EL (cell line): ENCODE measurements at places on chromosomes 3 and 15.
A peak's percentile ranks its signal among the peaks of the same experiment; 100 is the strongest.

DNA sequence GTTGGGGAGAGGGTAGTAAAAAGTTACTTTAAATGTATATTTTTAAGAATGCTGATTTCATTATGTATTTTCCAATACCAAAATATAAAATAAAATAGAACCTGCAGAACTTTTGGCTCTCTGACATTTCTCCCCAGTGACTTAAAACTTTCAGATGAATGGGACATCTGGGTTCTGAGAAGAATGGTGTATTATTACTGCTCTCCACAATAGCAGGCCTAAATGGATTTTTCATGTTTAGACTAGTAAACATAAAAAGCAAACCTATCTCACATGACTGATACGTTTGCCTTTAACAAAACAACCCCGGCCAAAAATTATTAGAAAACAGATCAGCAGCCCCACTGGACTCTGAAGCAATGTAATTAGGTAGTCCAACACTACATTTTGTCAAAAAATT lies 73.8 kb downstream of the FHIT start:
- no peak for DNase-seq

- no peak for DNase-seq
Measured at GRCh38 chr3:14941871-14942270, 5.5 kb upstream of the NR2C2 start.

GRCh38 chr3:128495435-128495970 lies 2.5 kb upstream of the GATA2 start:
- no peak for DNase-seq

DNA sequence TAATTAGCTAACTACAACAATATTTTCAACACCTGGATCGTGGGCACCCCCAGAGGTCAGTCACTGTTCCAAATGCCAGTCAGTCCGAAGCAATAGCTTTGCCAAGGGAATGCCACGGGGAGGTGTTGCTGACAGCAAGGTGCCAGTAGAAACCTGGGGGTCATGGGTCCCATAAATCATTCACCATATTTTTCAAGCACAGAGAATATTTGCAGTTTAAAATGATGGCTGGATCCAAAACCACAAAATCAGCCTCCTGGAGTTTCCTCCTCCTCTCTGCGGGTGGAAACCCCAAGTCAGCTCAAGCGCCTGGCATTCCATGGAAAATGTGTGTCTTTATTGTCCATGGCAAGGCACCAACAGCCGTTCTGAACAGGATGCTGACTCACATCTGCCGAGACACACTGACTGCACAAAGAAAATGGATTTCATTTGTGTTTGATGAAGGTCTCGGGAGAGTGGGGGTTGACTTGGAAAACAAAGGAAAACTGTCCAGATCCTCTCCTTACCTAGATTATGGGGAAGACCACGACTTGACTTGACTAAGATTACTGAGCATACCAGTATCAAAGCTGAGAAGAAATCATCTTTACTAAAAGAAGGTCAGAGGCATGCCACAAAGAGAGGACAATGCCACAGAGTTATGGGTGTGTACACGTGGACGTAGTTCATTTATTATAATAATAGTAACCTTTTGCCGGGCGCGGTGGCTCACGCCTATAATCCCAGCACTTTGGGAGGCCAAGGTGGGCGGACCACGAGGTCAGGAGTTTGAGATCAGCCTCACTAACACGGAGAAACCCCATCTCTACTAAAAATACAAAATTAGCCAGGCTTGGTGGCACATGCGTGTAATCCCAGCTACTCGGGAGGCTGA lies 26.4 kb downstream of the ANXA2 start:
- peak; percentile 99 for DNase-seq

DNA sequence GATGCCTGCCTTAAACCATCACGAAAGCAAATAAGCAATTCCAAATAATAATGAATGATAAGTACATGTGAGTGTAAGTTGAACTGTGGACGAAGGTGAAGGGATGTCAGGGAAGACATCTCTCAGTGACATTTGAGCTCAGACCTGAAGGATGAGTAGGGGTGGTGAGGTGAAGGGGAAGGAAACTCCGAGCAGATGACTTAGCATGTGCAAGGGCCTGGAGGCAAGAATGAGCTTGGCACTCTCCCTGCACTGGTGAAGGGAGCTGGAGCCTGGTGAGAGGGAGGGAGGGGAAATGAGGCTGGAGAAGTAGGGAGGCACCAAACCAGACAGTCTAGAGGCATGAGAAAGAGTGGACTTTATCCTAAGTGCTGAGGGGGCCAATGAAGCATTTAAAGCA lies 84.3 kb downstream of the MTHFS start:
- no peak for DNase-seq

DNA sequence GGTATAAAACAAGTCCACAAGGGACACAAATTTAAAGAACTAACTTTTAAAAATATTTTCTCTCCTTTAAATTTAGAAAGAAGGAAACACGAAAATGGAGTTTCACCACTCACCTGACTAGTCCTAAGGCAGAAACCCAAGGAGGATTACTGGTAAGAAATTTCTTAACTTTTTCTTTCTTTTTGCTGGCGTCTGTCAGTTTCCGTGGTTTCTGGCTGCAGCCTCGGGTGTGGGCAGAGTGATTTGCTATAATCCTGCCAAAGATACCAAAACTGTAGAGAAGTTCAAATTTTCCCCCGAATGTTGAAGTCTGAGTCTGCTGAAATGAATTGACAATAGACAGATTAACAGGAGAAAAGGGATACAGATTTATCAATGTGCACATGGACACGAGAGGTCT lies 843.6 kb upstream of the ALCAM start:
- DNase-seq = no peak

DNA sequence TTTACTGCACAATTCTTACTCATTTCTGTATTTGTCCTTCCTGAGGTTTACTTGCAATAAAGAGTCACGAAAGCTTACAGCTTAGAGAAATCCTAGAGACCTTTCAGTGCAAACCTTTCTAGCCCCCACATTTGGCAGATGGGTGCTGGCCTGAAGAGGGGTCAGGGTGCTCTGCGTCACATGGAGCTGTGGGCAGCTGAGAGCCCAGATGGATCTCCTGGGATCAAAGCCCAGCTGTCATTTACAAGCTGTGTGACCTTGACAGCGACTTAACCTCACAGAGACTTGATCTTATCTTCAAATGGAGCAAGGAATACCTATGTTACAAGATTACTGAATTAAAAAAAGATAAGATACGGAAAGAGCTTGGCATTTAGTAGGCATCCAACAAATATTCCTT lies 24.0 kb upstream of the RAF1 start:
- no peak for DNase-seq
